Panc1 (cell line): ENCODE measurements at places on chromosomes 12 and 14. TPM values are rescaled to one million over a fixed set of nuclear protein-coding genes. Genes with fewer than 3 reads are reported as not detected.

DNA sequence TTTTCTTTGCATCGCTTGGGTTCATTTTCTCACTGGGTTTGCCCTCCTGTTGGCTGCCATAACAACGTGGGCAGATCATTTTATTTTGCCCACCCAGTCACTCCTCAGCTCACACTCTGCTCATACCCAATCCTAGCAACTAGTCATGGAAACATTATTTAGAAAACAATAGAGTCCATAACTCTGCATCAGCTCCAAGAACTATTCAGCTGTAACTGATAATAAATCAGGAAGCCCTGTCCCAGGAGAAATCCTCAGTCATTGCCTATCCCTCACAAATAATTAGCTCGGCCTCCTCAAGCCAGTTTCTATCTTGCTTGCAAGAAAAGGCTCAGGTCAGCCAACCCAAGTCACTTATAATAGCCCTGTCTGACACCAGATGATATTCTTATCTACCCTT is 43.2 kb downstream of the RTN1 start:
- H3K4me3 ChIP-seq, result no peak overlapping the region
- no peaks in the 10 kb centered on the region for H3K36me3 ChIP-seq
- H3K4me1 ChIP-seq, result no peaks in the 10 kb centered on the region
- H3K27ac ChIP-seq, result no peak overlapping the region
- H3K27me3 ChIP-seq, result no peaks in the 10 kb centered on the region

- H3K27ac ChIP-seq, result no peak overlapping the region
- peak; percentile 32 for DNase-seq
- no peak overlapping the region for H3K4me3 ChIP-seq
- H3K36me3 ChIP-seq, result no peaks in the 10 kb centered on the region
Observed at GRCh38 chr12:106345746-106346145, 11.8 kb upstream of the POLR3B start.

DNA sequence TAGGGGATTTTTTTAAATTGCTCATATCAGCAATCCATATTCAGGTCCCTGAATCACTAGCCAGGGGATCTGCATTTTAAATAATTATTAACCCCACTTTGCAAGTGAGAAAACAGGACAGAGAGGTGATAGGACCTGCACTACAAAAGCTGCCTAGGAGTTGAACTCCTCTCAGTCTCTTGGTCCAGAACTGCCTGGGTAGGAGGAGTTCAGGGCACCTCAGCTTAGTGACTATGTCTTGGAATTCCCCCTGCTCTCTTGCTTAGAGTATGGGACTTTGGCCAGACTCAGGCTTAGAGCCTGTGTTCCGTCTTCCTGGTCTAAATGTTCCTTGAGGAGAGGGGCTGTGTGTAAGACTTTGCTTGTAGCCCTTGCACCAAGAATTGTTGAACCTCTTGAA is 68.2 kb upstream of the WSCD2 start:
- no peak for DNase-seq
- no peaks in the 10 kb centered on the region for H3K4me1 ChIP-seq
- peaks cover 7% of the 10 kb centered on the region for H3K27me3 ChIP-seq
- H3K4me3 ChIP-seq, result no peak overlapping the region
- no peak overlapping the region for H3K27ac ChIP-seq

DNA sequence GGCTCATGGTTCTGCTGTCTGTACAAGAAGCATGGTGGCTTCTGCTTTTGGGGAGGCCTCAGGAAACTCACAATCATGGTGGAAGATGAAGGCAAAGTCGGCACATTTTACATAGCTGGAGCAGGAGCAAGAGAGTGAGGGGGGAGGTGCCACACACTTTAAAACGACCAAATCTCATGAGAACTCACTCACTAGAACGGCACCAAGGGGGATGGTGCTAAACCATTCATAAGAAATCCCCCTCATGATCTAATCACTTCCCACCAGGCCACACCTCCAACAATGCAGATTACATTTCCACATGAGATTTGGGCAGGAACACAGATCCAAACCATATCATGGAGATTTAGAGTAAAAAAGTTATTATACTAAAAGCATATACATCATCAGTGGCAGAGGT is 13.6 kb upstream of the LEMD3 start:
- H3K36me3 ChIP-seq, result no peaks in the 10 kb centered on the region
- no peak for DNase-seq
- no peak overlapping the region for H3K27ac ChIP-seq
- H3K27me3 ChIP-seq, result peaks cover 22% of the 10 kb centered on the region; the same call in 1 of the 2 replicates
- H3K4me1 ChIP-seq, result no peaks in the 10 kb centered on the region

DNA sequence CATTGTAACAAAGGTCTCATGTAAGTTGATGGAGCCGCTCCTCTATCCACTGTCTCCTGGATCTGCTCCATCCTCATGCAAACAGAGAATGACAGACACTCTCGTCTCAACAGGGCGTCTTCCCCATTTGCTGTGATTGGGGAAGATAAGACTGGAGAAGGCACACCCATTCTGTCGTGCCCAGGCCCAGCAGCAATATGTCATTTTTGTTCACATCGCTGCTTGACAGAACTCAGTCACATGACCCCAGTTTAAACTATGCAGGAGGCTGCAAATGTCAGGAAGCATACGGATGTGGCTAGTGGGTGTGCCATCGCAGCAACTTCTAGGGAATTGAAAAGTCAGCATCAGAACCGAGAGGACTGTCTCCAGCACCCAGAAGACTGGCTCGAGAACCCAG is 290.5 kb downstream of the TMEM132D start:
- H3K4me1 ChIP-seq, result no peaks in the 10 kb centered on the region
- H3K4me3 ChIP-seq, result no peak overlapping the region
- DNase-seq, result no peak
- H3K27me3 ChIP-seq, result no peaks in the 10 kb centered on the region
- no peak overlapping the region for H3K27ac ChIP-seq

DNA sequence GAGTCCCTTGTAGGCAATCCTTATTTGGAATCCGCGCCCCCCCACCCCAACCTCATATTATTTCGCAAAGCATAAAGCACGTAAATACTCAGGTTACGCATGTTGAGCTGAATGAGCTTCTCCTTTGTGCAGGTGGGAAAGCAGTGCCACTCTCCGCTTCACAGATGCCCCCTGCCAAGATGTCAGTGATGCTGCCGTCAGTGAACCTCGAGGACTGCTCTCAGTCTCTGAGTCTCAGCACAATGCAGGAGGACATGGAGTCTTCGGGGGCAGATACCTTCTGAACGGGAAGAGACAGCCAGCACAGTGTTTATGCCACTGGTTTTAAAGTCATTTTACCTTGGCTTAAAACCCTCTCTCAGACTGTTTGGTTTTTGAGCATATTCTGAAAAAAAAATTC is 90.1 kb upstream of the DACT1 start:
- H3K27me3 ChIP-seq, result no peaks in the 10 kb centered on the region
- H3K4me3 ChIP-seq, result no peak overlapping the region
- H3K36me3 ChIP-seq, result no peaks in the 10 kb centered on the region
- no peak overlapping the region for H3K27ac ChIP-seq
- H3K4me1 ChIP-seq, result no peaks in the 10 kb centered on the region
- DNase-seq, result no peak

DNA sequence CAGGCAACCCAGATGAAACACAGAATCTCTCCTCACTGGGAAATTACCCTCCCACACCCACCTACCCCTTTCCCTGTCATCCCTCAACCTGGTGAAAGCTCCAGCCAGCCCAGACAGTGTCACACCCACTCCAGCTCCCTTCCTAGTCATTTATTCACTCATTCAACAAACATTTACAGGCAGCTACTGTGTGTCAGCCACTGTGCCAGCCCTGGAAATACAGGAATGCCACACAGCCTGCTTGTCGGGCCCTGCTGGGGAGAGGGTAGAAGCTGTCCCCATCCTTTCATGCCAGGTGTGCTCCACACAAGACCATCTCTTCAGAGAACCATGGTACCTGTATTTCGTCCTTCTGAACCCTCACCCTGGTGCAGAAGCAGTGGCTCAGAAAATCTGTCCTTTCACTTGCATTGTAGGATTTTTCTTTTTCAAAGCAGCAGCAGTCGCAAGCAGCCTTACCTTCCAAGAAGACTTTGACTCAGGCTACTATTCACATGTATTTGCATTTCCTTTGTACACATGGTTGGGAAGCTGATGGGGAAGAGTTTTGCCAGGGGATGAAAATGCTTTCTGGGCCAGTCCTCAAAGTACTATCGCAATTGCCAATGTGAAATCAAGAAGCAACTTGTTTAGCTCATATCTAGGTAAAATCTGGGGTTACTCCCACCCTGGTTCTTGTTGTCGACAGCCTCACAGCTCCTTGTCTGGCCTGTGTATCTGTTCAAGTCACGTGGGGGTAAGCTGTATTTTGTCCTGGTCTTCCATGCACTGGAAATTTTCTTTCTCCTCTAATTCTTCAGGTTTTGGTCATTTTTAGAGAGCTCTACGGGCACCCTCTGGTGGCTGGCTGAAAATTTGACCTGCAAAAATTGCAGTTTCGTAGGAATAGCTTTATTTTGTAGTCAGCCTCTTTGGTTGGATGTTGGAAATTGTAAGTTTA is 147.4 kb upstream of the EGLN3 start:
- peak overlapping the region; percentile 29; the same call in 1 of the 2 replicates for H3K27ac ChIP-seq
- no peaks in the 10 kb centered on the region for H3K4me1 ChIP-seq
- H3K27me3 ChIP-seq, result no peaks in the 10 kb centered on the region

GRCh38 chr14:91496790-91497189 is 13.3 kb downstream of the PPP4R3A start:
- DNase-seq, result no peak
- no peaks in the 10 kb centered on the region for H3K27me3 ChIP-seq
- no peaks in the 10 kb centered on the region for H3K36me3 ChIP-seq
- no peaks in the 10 kb centered on the region; the same call in none of the 2 replicates for H3K4me1 ChIP-seq

GRCh38 chr12:125305231-125305630 is 240.0 kb downstream of the AACS start:
- H3K36me3 ChIP-seq, result no peaks in the 10 kb centered on the region; the same call in 1 of the 2 replicates
- no peak overlapping the region for H3K4me3 ChIP-seq
- H3K27ac ChIP-seq, result no peak overlapping the region
- peaks cover 8% of the 10 kb centered on the region for H3K27me3 ChIP-seq

GRCh38 chr14:92470215-92470614 is 43.4 kb upstream of the RIN3 start:
- no peak overlapping the region for H3K27ac ChIP-seq
- no peak for DNase-seq
- no peaks in the 10 kb centered on the region for H3K27me3 ChIP-seq
- H3K4me3 ChIP-seq, result no peak overlapping the region
- H3K36me3 ChIP-seq, result no peaks in the 10 kb centered on the region

- H3K36me3 ChIP-seq, result no peaks in the 10 kb centered on the region
- peaks cover 2% of the 10 kb centered on the region; the same call in 1 of the 2 replicates for H3K27me3 ChIP-seq
- H3K27ac ChIP-seq, result no peak overlapping the region
Observed at GRCh38 chr12:119432949-119433348, 98.4 kb downstream of the CCDC60 start.

The IL22 gene
- total RNA-seq, result not detected

The TRIM9 gene
- total RNA-seq, result 0.44 TPM

The GZMH gene
- total RNA-seq, result not detected

The CACNA2D4 gene
- total RNA-seq, result 0.15 TPM

The HOXC10 gene
- 154 TPM for total RNA-seq

The WNT1 gene
- total RNA-seq, result not detected

The TMPRSS12 gene
- not detected for total RNA-seq

The CYP46A1 gene
- 0.36 TPM for total RNA-seq
